ENCODE measurements at places on chromosomes 13 and 19.

GRCh38 chr13:75960538-75960994 lies 324.4 kb downstream of the LMO7 start:
- DNase-seq: no peak

DNA sequence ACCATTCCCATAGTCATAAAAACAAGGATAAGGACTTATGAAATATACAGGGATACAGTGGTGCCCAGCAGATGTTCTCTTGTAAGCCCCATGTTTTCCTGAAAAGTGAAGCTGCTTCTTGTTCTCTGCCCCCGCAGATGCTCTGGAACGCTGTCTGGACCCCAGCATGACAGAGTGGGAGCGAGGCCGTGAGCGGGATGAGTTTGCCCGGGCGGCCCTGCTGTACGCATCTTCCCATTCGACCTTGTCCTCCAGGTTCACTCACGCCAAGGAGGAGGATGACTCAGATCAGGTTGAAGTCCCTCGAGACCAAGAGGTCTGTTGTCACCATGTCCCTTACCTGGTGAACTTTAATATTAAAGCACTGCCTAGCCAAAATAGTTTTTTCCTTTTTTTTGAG lies 20.3 kb upstream of the WDR88 start:
- DNase-seq: no peak

DNA sequence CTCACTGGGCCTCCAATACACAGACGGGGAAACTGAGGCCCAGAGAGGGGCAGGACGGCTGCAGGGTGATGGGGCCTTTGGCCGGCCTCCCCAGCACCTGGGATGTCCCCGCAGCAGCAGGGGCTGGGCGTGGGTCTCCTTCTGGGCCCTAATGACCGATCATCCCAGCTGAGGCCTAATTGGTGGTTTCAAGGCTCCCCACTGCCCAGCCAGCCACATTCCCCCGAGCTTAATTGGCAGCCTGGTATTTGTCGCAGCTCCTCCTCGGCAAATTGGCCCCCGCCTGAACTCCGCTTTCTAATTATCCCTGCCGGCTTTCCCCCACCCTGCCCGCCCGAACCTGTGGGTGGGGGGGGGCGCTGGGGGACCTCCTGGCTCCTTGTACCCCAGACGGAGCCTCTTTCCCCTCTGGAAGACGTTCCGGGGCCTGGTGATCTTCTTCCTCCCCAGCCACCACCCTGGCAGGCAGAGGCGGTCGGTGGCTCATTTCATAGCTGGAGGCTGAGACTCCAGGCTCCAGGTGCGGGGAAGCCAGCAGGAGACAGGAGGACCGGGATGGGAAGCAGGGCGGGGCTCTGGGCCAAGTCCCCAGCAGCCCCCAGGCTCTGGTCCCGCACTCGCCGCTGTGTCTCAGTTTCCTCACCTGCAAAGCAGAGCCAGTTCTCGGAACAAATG lies 27.2 kb upstream of the WDR18 start:
- DNase-seq: peak; percentile 86

GRCh38 chr13:36913463-36913862 lies 6.6 kb downstream of the SMAD9 start:
- no peak for DNase-seq

DNA sequence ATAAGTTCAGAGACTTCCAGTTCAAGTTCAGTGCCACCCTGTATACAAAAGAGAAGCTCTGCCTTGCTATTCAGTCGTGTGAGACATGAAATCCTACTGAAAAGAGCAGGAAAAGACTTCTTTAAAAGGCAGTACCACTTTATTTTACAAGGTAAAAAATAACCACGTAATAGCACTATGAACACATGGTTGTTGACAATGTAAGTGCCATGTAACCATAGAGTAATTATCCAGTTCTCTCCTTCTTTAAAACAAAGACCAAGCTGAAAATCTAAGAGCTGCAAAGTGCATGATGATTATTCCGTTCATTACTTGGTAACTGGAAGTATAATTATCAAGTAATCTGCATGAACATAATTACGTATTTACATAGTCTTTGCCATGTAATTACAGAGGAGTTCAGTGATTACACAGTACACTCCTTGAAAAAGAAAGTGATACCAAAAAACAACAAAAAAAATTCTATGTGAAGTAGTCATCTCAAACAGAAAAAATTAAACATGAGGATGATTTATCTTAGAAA lies 288.7 kb downstream of the EFNB2 start:
- DNase-seq: no peak

DNA sequence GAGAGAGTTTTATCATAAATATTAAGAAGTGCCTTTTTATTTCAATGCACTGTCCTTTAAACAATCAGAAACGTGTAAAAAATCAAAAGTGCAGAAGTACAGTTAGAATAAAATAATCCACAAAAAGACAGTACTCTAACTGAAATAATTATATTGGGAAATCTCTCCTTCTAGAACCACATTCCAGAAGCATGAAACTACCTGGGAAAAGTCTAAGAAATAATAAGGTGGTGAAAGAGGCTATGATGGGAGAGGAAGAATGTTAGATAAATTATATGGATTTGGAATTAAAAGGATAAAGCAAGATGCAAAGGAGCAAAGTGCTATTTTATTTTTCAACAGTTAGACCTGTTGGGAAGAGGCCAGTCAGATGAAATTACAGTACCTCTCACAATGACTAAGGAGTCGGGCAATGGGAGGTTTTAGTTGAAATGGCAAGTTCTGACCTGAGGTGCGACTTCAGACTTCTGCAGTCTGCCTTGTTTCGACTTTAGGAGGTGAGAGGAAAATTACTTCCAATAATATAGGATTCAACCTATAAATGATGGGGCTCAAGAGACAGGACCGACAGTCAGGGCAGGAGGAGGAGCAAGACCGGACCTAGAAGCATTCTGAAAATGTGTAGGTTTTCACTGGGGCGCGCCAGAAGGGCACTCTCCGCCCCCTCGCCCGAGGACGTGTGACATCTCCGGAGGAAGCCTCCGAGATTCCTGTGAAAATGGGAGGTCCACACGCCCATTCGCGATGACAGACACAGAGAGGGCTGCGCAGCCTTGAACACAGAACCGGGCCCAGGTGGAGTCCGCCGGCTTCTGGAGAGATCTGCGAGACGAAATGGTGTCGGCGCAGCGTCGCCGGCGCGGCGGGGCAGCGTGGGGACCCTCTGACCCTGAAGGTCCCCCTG lies 717 bp downstream of the SPRYD7 start:
- peak; percentile 56 for DNase-seq

All from AG20443 (cell line).